GM12891 (cell line): ENCODE measurements at places on chromosomes 12 and 14.
A peak's percentile ranks its signal among the peaks of the same experiment; 100 is the strongest.

DNA sequence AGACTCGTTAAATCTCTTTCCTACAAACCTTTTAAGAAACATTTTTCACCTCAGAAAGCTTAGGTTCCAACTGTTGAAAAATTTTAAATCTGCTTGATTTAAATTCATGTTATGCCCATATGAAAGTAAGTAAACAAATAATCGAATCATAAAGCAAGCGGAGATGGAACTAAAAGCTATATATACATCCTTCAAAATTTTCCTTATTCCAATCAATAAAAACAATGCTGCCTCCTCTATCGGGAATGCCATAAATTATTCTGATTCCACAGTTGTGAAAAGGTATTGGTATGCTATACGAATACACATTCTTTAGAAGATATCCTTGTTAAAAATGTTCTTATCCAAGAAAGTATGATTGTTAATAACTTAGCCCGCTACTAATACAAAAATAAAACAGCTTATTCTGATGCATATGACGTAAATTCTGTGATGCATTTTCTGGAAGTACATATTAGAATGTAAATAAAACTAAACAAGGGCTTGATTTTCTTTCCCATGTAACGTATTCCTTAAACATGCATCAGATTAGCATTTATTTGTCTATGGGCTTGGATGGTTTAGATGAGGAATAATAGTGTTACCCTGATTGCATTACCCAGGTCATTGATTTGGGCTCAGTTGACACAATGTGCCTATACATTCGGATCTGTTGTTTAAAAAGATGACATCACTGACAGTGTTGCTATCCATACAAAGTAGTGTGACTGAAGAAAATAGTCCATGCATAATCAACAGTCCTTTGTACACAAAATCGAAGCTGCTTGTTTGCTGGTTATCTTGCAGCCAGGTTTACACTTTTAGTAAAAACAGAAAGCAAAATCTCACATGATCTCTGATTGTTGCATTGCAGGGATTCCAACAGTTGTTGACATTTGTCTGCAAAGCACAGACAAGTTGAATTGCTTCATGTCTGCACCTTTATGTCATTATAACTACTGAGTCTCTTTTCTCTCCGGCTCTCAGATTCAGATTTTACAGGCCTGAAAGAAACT lies 656 bp upstream of the DTD2 start:
- DNase-seq, result no peak

DNA sequence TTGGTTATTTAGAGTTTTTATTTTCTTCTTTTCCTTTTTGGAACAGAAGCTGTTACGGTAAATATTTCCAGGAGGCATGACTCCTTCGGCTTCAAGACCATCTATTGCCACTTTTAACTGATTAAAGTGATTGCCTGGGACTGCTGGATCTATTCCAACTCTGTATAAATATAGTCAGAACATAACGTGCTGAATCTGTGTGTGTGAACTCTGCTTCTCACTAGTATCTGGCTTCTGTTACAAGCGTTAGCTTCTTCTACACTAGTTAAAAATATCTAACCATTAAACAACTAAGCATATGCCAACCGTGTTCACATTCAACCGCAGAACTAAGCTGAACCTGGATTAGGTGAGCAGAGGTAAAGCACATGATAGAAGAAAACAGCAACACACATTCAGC lies 49.0 kb downstream of the TMTC1 start:
- no peak for DNase-seq

GRCh38 chr12:27521066-27521465 lies 2.9 kb upstream of the PPFIBP1 start:
- DNase-seq, result no peak

DNA sequence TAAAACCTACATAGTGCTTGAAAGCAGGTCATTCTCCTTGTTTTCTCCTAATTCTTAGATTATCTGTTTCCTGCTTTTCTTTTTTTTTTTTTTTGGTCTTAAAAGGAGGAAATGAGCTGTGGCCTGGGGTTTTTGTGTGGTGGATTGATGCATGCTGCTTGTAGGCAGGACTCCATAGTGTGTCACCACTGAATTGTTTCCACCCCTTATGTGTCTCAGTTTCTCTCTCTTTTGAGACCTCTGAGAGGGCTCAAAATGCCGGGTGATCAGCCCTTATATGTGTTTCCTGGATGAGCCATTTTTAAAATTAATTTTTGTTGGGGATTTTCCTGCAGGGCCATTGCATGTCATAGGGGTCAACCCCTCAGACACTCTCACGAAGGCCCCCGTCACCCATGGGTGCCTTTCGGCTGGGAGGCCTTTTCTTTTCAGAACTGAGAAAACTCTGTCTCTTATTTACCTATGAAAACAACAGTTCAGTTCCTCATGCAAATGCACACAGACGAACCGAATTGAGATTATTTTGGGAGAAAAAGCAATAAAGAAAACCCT lies 32.0 kb upstream of the LRRK2 start:
- no peak for DNase-seq

GRCh38 chr12:44389038-44389437 lies 487.1 kb downstream of the NELL2 start:
- no peak for DNase-seq

GRCh38 chr12:25054076-25054782 lies 105.3 kb upstream of the BCAT1 start:
- DNase-seq, result no peak

DNA sequence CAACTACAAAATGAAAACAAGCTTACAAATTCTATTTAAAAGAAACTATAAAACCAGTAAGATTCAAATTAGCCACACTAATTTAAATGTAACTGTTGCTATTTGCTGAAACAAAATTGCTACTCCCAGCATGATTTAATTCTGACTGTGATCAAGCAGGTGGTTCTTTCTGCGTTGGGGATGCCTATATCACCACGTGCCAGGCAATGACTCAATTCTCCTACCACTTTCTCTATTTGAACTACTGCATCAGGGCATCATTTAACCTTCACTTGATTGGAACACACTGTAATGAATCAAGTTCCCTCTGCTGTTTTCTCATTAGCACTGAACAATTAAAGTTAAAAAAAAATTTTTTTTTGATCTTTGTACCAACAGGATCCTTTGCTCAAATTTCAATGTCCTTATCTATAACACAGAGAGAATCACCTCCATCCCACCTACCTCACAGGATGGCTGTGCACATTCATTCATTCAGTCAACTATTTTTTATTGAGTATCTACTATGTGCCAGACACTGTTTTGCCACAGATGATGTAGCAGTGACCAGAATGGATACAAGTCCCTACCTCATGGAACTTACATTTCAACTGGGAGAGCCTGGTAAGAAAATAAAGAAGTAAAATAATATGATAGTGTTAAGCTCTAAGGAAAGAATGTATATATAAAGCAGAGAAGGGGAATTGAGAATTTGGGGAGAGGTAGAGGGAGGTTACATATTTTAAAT lies 8.0 kb upstream of the ACTN1 start:
- DNase-seq, result no peak

- no peak for DNase-seq
Observed at GRCh38 chr12:1419849-1420371, 174.5 kb downstream of the FBXL14 start.

DNA sequence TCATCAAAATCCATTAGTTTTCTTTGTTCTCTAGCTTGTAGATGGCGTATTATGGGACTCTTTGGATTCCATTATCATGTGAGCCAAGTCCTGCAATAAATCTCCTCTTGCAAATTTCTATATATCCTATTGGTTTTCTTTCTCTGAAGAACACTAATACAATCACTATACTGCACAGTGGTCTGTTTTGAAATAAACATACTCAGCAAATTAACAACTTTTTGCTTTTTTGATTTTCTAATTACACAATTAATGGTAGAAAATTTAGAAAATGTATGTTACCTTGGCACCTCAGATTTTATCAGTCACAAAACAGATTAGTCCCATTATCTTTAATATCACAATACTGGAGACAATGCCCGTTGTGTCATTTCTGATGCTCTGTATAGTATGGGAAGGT lies 513.2 kb upstream of the MIS18BP1 start:
- no peak for DNase-seq

DNA sequence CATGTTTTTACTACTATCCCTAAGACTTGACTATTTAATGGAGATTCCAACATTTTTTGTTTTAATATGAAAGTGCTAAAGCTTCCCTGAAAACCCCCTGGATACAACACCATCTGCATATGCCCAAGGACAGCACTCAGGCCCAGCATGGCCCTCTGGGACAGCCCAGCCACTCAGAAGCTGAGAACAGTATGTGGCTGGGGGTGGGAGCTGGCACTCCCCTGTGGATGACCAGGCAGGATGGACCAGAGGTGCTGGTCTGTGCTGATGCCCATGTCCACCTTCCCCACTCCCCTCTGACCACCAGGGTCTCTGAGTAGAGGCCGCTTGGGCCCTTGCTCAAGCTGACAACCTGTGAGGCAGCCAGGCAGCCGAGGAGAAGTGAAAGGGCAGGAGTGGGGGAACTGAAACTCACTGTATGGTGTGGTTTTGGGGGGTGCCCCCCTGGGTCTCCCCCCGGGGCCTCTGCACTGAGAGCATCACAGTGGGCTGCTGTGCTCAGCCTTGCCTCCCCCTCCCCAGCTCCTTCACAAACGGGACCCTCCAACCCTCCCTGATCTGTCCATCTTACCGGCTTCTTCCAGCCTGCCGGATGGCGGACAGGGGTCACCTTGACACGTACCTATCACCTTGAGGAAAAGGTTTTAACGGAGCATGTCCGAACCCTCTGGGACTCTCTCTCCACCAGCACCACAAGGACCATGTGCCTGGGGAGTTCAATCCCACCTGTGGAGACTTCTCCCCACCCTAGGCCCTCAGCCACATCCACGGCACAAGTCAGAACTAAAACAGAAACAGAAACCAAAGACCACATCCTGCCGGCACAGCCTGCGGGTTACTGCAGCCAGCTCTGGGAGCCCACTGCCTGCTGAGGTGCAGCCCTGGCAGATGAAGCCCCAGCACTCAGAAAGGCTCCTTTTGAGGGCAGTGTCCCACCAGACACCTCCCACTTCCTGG lies at the start of gene TMEM229B:
TMEM229B (minus strand) TSS at position 785 of the 957 bp plus-strand sequence. CDS start 14,798 bp downstream, outside the sequence.
- DNase-seq, result peak; percentile 89

DNA sequence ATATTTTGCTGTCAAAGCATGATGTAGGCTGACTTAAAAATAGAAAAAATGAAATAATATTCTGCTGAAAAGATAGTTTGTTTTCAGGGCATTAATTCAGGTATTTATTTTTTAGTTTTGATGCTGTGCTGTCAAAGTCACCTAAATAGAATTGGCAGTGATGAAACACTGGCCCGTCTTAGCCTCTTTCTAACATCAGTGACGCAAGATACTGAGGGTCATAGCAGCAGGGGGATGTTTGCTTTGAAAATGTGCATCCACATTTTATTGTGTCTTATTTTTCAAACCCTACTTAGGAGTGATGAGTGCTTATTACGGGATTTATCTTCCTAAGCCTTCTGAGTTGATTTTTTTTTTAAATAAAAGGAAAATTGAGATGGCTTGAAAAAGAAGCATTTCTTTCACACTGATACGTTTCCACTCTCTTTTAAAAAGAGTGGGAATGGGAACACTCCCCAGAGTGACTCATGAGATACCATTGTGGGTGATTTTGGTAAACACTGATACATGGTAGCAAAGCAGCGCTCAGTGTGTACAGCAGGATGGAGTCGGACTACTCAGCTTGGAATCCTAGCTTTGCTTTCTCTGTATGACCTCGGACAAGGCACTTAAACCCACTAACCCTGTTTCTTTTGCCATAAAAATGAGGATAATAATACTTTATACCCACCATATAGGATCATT lies 290.8 kb downstream of the ERC1 start:
- no peak for DNase-seq

DNA sequence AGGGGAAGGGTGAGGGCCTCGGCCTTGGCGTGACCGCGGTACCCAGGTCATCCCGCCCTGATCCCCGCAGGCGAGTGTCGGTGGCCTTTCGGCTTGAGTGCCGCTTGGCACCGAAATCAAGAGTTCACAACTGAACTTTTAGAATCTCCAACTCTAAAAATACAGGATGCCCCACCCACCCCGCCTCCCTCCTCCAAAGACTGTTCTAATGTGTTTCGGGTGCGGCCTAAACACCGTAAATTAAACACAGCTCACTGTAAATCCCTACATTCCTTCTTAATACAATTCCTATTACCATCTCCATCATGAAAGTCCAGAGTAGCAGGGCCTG lies 11.4 kb downstream of the SCNN1A start:
- DNase-seq, result no peak

GRCh38 chr14:59130462-59130861 lies 58.0 kb upstream of the DAAM1 start:
- no peak for DNase-seq

DNA sequence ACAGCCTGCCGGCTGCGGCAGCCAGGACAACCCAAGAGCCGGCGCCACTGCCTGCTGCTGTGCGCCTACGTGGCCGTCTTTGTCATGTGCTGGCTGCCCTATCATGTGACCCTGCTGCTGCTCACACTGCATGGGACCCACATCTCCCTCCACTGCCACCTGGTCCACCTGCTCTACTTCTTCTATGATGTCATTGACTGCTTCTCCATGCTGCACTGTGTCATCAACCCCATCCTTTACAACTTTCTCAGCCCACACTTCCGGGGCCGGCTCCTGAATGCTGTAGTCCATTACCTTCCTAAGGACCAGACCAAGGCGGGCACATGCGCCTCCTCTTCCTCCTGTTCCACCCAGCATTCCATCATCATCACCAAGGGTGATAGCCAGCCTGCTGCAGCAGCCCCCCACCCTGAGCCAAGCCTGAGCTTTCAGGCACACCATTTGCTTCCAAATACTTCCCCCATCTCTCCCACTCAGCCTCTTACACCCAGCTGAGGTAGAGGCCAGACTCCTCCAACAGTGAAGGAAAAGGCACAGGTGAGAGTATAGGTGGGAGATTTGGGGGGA lies 10.3 kb downstream of the ZBTB39 start:
- DNase-seq, result no peak
